Stimulated activated CD4-positive, alpha-beta T cell treated with anti-CD3 and anti-CD28 coated beads, Interleukin-15, amount 100 ng/mL, for 48 hours (primary cell): ENCODE measurements at places on chromosomes 1 and 21.

DNA sequence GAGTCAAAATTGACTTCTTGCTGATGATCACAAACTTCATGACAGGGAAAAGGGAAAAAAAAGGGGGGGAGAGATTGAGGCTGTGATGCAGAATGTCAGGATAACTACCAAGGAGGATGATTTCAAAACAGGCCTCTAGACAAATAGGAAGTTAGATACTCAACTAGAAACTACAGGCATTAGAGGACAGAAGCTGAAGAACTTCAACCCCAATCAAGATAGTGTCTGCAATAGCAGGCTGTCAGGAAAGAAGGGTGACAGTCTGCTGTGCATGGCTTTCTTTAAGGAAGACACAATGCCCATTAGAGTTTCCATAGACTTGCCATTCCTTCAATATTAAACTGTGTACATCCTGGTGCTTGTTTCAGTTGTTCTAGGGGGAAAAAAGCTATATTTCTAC, 257.2 kb downstream of the TTLL7 start:
- no peak for DNase-seq

DNA sequence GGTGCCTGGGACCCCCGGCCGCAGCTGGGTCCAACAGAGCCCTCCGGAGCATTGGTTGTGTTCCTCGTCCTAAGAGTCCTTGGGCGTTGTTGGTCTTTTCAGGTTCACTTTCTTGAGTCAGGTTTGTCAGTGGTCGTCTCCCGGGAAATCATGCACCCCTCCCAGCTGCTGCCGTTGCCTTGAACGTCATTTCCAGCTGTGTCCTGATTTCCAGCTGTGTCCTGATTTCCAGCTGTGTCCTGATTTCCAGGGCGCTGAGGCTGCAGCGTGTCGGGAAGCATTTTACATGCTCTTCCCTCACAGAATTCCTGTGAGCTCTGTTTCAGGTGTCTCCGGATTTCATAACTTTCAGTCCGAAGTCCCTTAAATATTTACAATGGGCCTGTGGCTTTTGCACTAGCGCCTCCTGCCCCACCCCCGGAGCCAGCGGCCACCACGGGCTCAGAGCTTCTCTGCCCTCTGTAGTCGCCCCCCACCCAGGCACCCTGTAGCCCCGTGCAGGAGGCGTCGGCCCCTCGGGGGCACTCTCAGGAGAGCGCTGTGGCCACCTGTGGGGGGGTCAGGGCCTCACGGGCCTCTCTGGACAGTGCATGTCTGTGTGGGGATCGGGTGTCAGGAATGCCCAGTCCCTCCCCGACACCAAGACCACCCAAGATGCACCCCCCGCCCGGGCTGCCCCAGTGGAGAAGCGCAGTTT, 66.7 kb downstream of the COL18A1 start:
- DNase-seq = no peak

DNA sequence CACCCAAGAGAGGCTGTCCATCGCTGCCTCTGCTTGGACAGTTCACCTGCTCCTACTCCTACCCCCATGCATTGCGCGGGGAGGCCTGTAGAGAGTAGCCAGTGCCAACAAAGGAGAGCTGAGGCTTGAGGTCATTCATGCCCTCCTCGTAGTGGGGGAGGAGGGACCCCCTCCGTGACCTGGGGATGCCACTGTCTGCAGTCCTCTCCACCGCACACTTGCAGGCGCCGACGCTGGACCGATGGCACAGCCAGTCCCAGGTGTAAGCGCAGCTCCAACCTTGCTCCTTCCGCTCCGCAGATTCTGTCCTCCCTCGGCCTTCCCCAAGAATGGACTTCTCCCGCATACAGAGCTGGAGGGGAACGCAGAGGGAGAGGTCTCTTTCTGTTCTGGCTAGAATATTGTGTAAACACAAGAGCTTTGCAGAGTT, 672 bp upstream of the PHLDA3 start:
- no peak for DNase-seq

GRCh38 chr1:235650341-235651169, 971 bp upstream of the GNG4 start:
- DNase-seq = no peak

GRCh38 chr21:40060083-40060677, 192.9 kb downstream of the PCP4 start:
- DNase-seq = no peak
